ENCODE measurements at places on chromosomes 5 and 9.

DNA sequence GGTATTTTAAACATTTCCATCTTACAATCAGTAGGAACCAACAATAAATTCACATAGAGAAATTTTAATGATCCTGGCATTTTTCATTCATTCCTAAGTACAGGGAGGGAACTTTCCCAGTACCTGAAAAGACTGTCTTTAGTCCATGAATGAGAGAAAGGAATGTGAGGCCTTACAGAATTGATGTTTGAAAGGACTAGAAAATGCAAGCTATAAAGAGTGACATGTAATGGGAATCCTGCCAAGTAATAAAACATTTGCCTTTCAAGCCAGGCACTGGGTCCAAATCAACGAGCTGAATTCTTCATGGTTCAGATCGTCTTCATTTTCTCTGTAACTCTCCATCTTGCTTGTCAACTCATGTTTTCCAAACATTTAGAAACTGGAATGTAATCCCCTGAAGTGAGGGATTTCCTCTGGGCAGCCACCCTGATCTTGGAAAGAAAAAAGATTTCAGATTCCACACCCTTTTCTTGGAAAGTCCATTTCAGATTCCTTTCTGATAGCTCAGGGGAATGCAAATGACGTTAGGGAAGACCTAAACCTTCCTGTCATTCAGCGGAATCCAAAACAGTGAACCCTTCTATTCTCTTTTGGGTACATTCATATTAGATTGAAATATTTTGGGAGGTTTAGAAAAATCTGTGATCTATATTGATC, 315.8 kb downstream of the SH3GL2 start:
- no peak for DNase-seq

DNA sequence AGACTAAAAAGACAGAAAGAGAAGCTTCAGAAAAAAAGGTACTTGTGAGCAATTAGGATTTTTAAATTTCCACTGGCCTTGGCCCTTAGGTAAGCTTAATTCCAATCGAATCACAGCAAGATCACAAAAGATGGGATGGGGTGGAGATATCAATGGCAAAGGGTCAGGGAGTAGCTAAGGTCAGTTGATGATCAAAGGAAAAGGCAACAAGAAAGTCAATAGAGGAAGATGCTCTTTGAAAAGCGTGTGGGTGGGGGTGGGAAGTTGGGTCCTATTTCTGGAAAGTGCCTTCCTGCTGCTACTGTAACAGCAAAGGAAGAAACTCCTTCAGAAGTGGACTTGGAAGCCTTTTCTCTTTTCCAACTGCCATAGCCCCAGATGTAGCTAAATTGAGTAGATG, 7.3 kb downstream of the C1QTNF3 start:
- no peak for DNase-seq

GRCh38 chr5:151182524-151182900, 24.9 kb upstream of the ANXA6 start:
- DNase-seq, result no peak

- no peak for DNase-seq
Observed at GRCh38 chr9:137671196-137671538, 52.4 kb downstream of the EHMT1 start.

GRCh38 chr9:133140174-133140505, 19.1 kb upstream of the RALGDS start:
- DNase-seq, result no peak

- no peak for DNase-seq
Observed at GRCh38 chr5:144484124-144484897, 313.6 kb downstream of the KCTD16 start.

All from stimulated activated CD8-positive, alpha-beta memory T cell treated with anti-CD3 and anti-CD28 coated beads, Interleukin-4, amount 100 ng/mL, for 1 hour (primary cell).